Stimulated activated CD4-positive, alpha-beta T cell treated with anti-CD3 and anti-CD28 coated beads, Interleukin-12 subunit alpha, Interleukin-12 subunit beta, amount 100 ng/mL, for 48 hours (primary cell): ENCODE measurements at places on chromosomes 16 and 17.

DNA sequence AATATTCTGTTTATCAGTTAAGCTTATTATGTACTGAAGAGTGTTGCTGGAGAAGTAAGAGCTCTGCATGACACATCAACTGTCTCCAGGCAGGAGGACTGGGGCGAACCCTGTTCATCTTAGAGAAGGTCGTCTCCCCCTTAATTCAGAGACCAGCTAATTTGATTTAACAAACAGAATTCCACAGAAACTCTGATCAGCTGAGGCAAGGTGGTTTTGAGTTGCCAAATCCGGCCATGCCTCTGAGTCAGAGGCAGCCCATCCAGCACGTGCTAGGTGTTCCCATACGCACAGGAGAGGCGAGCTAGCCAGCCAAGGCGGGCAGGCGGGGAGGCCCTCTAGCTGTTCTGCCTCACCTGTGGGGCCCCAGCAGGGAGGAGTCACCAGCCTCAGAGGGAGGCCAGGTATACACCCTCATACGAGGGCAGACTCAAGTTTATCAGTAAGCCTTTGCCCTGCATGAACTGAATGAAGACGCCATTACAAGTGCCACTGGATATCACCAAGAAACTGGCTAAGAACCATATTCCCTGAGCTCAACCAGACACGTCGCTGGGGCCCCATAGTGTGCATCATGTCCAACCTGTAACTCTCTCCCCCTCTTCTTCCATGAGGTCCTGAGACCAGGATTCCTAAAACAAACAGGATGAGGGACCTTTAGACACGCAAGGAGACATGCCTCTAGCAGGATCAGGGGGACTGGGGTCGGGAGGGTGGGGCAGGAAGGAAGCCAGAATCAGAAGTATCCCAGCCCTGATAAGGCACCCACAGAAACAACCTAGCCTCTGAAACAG is 25.7 kb downstream of the STAT5A start:
- DNase-seq, result no peak

GRCh38 chr17:75689441-75689873 is 22.3 kb downstream of the SAP30BP start:
- no peak for DNase-seq

GRCh38 chr17:4573669-4574068 is 10.7 kb upstream of the SMTNL2 start:
- DNase-seq, result peak; percentile 53

DNA sequence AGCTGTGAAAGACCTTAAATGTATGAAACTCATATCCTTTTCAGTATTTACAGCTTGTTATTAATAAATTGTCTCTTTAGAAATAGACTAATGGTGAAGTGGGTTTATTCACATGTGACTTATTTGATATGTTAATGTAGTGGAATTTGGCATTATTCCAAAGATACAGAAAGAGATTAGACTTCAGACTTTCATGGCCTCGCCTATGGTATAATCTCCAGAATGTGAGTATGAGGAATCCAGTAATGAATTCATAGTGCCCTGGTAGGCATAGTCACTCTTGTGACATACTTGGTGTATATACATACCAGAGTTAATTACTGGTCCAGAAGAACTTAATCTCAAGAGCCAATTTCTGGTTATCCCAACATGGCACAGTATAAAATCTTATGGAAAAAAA is 72.7 kb downstream of the OMG start:
- DNase-seq, result no peak

DNA sequence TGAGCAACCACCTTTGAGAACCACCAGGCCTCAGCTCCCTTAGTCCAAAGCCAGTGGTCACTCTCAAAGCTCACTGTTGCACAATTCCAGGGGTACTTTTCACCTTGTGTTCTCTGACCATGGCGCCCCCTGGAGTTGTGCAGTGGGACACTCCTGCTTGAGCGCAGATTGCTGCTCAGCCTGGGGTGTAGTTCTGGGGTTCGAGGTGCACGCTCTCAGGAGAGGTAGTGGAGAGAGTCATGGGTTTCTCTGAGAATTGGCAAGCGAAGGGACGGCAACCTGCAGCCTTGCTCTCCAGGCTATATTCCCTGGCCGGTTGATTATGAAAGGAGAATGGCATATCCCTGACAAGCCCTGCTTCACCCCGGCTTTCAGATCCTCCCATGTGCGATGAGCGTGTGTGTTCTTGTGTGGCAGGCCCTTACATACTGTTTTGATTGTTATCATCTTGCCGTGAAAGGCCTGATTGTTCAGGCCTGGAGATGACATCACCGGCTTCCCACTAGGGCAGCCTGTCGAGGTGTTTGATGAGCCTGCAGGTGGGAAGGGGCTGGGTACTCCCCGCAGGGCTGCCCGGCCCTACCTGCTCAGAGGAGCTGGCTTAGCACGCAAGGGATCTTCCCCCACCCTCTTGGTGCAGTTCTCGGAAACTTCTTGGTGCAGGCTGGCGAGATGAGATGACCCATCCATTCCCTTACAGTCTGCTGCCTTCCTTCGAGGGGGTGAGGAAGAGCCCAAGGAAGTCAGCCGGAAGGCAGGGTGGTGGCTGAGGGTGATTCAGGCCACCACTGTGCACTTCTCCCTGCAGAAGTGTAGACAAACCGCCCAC is 431.2 kb downstream of the SLC39A11 start:
- no peak for DNase-seq

DNA sequence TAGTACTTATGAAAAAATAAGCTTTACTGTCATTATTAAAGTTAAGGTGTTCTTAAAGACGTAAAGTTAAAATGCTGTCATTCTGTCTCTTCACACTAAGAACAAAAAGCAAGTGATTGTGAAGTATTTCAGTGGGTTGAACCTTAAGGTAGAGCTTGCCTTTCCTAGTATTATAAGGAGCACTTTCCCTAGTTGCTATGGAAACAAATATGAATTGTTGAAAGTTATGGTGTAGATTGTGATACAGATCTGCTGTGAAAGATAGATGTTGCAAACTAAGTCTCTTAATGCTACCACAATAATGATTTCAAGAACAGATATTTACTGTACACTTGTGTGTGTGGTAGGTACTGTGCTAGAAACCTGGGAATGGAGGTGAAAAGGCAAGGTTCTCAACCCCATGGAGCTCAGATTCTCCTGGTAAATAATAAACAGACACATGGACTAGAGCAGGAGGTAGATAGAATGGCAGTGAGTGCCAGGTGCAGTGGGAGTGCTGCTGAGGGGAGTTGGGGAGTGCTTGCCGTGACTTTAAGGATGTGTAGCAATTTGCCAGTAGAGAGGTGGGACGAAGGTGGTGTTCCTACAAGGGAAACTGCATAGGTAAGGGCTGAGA is 34.7 kb downstream of the MRTFB start:
- no peak for DNase-seq

- DNase-seq, result no peak
Measured at GRCh38 chr17:65029605-65030336, 26.8 kb downstream of the GNA13 start.

- DNase-seq, result no peak
Measured at GRCh38 chr16:20137909-20138308, 64.2 kb upstream of the GPR139 start.

DNA sequence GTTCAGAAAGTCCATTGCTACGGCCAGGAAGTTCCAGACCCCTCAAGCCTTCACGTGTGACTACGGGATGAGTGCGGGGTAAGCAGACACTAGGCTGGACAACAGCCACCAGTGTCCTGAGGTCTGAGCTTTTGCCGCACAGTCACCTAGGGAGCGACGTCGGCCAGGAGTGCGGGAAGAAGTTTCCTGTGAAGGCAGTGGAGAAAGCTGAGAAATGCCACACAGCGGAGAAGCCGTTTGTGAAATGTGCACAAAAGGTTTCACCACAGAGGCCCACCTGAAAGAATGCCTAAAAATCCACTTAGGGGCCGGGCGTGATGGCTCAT is 47.4 kb downstream of the SHCBP1 start:
- DNase-seq, result no peak

GRCh38 chr16:7629571-7629970 is 296.9 kb downstream of the RBFOX1 start:
- DNase-seq, result no peak

DNA sequence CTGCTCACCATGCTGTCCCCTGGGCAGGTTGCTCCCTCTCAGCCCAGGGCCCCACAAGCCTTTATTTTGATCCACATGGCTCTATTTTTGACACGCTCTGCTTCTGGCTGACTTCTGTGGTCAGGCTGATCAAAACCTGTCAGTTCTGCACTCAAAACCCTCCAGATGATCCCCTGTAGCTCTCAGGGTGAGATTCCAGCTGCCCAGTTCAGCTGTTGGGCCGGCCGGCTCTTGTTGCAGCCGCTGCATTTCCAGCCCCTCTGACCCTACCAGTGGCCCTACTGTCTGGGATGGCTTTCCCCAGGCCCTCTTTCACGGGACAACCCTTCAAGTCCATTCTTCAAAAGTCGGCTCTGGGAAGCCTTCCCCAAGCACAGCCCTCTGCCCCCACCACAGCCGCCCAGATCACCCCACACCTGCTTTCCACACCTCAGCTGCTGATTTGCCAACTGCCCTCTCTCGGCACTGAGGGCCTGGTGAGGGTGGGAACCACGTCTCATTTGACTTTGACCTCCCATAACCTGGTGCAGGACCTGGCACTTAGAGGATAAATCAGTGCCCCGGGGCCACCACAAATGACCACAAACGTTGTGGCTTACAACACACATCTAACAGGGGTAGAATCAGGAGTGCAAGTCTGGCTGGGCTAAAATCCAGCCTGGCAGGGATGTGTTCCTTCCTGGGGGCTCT is 16.3 kb upstream of the CACNG4 start:
- DNase-seq, result no peak

GRCh38 chr17:41581366-41582060 is 5.2 kb downstream of the KRT14 start:
- DNase-seq, result no peak

GRCh38 chr17:33522623-33523022 is 229.5 kb upstream of the ASIC2 start:
- DNase-seq, result no peak

DNA sequence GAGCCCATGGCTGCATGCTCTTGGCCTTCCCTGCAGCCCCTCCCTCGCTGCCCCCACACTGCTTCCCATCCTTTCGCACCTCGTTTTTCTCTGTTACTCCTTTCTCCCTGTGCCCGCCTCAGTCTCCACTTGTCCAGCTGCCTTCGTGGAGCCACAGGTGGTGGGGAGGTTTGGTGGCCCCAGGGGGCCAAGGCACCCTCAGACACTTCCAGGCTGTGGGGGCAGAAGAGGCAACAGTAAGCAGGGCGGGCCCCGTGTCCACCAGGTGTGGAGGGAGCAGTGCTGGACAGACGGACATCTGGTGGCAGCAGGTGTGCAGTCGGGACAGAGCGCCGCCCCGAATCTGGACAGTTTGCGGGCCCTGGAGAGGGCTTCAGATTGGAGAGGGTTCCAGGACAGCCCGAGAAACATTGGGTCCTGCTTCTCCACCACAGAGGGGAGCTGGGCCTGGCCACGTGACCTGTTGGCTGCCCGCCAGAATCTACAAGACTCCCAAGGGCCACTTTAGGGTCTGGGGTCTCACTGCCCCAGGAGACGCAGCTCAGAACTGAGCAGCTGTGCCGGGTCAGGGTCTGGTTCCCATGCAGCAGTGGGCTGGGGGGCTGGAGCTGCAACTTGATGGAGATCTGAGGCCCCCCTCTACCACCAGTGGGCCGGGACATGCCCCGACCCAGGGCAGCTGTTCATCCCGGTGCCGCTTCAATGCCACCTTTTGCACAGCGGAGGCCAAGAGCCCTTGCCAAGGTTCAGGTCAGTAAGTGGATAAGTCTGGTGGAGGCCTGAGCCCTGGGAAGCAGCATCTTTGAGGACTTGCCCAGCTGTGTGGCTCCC is 22.8 kb downstream of the BAHCC1 start:
- no peak for DNase-seq

DNA sequence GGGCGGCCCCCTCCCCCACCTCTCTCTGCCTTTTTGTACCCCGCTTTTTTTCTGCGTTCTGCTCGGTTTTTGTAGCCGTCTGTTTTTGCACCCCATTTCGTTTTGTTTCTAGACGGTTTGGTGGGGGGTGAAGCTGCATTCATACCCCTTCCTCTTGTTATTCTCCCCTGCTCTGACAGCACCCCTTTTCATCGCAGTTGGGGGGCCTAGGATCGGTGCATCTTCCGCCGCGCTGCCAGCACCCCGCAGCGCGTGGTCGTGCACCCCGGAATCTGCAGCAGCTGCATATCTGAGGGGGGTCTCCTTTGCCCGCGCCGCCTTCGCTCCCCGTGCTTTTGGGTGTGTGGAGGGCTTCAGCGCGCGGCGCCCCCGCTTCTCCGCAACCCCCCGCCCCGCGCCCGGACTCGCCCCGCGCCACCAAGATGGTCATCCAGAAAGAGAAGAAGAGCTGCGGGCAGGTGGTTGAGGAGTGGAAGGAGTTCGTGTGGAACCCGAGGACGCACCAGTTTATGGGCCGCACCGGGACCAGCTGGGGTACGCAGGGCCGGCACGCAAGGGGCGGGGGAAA is 455 bp downstream of the ATP1B2 start:
- DNase-seq, result no peak

DNA sequence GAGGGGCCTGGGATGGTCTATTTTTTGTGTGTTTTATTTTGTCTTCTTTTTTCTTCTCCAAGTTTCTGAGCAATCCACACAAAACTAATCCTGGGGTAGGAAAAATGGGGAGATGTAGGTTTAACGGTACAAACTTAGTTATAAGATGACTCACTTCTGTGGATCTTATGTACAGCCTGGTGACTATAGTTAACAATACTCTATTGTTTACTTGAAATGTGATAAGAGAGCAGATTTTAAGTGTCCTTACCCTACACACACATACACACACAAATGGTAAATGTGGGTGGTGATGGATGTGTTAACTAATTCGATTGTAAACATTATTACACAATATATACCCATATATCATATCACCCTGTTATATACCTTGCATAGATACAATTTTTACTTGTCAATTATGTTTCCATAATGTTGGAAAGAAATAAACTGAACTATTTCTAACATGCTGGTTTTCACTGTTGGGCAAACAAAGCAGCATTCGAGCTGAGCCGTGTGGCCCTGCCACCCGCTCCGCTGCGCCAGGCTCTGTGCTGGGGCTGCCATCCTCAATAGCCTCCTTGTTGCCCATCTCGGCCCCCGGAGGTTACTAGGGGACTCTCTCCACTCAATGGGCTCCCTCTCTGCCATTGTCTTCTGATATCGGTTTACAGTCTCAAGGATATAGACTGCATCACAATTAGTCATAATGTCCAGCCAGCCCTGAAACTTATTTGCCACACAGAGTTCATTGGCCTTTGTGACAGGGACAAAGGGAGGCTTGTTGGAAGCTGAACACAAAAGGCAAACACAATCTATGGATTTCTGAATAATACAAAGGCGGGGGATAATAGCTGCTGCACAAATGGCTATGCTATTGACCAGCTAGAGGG is 380.3 kb upstream of the MAF start:
- no peak for DNase-seq

DNA sequence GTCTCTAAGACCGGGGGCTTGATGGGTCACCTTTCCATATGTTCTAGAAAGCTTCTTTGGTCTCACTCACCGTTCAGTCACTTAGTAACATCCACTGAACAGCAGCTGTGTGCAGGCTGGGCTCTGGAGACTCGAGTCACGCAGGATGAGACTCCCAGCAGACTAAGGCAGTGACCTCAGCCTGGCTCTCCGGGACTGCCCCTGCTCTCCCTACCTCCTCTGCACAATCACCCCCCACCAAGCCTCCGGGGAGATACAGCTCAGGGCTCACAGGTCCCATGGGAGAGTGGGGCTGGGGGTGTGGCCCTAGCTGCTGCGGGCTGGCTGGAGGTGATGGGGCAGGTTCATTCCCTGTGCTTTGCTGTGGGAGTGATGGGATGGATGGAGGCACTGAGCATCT is 14.1 kb downstream of the FLYWCH2 start:
- no peak for DNase-seq

GRCh38 chr16:1564325-1564724 is 30.9 kb downstream of the TMEM204 start:
- no peak for DNase-seq
